ENCODE measurements at places on chromosomes 16 and 17. TPM values are rescaled to one million over a fixed set of nuclear protein-coding genes. Genes with fewer than 3 reads are reported as not detected.

The MYH2 gene
- not detected for total RNA-seq

The SLC6A4 gene
- total RNA-seq: not detected

The HBA1 gene
- total RNA-seq: 1.1 TPM

The EFTUD2 gene
- total RNA-seq: 132 TPM

The CD300LB gene
- total RNA-seq: not detected

The CCL5 gene
- 178 TPM for total RNA-seq

The EMP2 gene
- not detected for total RNA-seq

The TGFB1I1 gene
- 4.4 TPM for total RNA-seq

The DHRS7C gene
- not detected for total RNA-seq

The ZFHX3 gene
- 1.0 TPM for total RNA-seq

The TOX3 gene
- not detected for total RNA-seq

The CMTM2 gene
- total RNA-seq: 1.2 TPM

The SPAG5 gene
- 134 TPM for total RNA-seq

The PPL gene
- total RNA-seq: 0.09 TPM

The MT1H gene
- total RNA-seq: 9.6 TPM

The NOD2 gene
- total RNA-seq: 11.3 TPM

The CNEP1R1 gene
- 28.6 TPM for total RNA-seq

The PNMT gene
- total RNA-seq: 0.67 TPM

The KRT23 gene
- total RNA-seq: not detected

The DRC3 gene
- total RNA-seq: 0.39 TPM
